ENCODE measurements at places on chromosomes 4 and X.

GRCh38 chr4:85812776-85813175, 337.8 kb downstream of the ARHGAP24 start:
- no peak for DNase-seq

DNA sequence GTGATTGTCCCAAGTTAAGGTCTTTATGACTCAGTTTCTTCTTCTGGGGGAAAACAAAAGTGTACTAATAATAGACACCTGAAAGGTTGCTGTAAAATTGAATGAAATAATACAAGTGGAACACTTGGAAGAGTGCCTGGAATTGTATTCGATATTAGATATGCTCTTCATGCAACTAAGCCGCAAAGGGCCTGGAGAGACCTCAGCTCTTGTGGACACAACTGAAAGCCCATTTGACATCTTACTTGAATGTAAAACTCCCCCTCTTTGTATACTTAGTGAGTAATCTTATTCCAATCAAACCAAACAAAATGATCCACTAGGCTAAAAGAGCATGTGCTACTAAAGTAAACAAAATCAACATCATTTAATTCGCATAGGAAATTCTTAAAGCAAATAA, 511 bp upstream of the MAP9 start:
- no peak for DNase-seq

DNA sequence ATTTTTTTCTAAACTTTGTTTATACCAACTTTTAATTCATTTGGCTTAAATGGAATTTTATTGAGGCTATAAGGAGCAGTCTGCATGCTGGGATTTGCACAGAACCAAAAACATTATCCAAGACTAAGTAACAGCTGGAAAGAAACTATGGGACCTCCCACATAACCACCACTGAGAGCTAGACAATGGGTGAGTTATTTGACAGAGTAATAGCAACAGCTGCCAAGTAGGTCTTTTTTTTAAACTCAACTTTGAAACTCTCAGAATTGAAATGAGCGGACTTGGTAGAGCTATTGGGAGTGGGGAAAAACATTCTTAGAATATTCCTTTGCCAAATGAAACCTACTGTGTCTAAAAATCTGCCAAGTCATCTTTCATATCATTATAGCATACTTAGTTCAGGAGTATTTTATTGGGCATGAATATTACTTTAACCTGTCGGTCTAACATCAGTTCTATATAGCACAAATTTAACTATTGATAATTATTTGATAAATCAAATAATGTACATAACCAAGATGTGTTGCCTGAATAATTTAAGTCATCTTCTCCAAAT, 1428.0 kb downstream of the PCDH7 start:
- no peak for DNase-seq

GRCh38 chr4:164571593-164572390, 182.1 kb upstream of the SMIM31 start:
- DNase-seq: no peak

DNA sequence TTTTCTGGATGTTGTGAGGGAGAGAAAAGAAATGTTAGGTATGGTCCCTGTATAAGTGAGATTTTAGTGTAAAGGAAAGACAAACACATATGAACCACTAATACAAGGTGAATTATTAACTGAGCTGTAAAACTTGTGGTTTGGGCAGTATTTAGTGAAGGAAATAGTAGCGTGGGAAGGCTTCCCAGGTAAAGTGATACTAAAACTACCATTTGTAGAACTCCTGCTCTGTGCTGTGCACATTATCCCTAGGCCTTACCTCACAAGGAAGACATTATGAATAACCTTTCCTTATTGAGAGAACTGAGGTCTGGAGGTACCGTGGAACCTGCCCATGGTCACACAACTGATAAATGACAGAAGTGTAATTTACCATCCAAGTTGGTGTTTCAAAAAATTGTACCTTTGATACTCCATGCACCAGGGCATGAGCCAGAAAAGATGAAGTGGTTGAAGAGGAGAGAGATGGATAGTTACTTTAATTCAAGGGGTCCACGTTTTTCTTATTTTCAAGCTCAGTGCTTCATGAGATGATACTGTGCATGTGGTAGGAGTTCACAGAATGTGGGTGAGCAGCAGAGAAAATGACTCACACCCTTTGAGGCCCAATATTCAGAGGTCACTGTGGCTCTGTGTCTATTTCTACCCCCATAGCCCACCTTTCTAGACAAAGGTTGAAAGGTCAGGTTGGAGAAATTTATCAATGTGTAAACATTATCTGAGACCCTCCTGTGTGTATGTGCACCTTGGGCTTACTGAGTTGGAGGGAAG, 2.6 kb upstream of the VSIG4 start:
- no peak for DNase-seq

- DNase-seq: no peak
Observed at GRCh38 chrX:136477026-136477425, 10.7 kb upstream of the BRS3 start.

DNA sequence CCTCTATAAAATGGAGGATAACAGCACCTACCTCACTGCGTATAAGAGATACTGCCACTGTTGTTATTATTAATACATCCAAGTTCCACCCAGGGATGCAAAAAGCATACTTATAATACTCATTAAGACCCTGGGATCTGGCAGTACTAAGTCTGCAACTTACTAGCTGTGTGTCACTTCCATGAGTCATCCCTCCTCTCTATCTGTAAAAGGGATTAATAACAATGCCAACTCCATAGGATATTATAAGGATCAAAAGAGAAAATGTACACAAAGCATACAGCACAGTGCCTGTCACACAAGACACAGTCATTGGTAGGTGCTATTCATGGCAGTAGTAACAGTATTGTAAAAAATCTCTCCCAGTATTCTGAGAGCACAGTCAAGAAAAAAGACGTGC, 216.7 kb downstream of the HS6ST2 start:
- no peak for DNase-seq

DNA sequence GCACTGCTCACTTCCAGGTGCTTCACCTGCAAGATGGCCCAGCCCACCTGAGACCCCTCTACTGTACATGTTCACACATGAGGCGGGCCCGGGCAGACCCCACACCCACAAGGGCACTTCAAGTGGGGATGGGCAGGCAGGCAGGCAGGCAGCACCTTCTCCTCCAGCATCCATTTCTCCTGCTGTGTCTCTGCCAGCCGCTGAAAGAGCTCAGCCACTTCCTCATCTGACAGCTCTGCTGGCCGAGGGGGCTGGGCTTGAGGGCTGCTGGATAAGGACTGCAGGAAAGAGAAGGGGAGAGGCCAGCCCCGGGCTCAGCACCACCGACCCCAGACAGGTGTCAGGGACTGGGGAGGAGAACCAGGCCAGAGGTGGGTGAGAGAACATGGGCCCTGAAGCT, 4.4 kb upstream of the KCND1 start:
- no peak for DNase-seq

DNA sequence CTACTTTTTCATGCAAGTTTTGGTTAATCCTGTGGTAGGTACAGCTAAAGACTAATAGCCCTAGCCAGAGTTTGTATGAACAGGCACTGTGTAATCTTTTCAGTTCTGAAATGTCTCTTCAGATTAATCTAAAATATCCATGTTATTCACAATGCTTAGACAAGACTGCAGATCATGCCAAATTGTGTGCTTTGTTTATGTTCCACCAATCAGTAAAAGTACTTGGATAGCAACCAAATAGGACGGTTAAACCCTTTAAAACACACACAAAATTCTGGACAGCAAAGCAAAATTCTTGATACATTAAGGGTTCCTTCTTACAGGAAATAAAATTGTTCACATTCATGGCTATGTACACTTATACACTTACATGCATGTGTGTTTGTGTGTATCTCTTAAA, 139.1 kb downstream of the KLHL13 start:
- no peak for DNase-seq

DNA sequence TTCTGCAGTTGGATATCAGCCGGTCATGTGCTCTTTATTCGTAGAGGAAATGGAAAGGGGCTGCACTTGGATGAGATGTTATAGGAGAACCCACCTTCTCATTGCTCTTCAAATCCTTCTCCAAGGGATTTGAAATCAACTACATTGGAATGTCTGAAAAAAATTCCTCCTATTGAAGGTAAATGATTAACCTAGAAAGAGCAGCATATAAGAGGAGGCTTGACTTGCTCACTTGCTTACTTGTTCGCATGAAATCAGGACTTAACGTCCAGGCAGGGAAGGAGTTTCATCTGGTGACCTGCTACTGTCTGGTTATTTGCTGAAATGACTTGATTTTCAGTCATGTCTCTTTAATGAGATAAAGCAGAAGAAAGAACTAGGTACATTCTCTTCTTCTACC, 338.4 kb upstream of the NOCT start:
- DNase-seq: no peak

DNA sequence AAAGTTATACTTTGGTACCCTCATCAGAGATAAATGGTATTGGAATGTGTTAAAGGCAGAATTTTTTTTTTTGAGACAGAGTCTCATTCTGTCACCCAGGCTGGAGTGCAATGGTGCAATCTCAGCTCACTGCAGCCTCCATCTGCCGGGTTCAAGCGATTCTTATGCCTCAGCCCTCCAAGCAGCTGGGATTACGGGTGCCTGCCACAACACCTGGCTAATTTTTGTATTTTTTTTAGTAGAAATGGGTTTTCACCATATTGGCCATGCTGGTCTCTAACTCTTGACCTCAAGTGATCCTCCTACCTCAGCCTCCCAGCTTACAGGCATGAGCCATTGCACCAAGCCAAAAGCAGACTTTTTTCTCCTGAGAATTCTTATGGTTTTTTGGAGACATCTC, 11.4 kb upstream of the RELL1 start:
- no peak for DNase-seq

DNA sequence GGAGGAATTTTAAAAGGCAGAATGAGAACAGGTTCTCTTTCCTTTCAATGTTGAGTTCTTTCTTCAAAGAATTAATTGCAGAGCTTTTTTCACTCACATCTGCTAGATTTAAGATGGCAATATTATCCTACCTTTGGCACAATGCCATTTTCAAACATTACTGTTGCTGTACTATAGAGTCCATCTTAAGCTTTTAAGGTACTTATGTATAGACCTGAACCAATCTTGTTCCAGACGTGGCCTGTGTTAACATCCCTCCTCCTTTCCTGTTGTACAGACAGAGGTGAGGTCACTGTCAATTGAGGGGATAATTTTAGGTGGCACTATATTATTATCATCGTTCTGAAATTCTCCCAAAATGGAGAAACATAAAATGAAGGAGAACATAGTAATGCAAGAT, 53.0 kb upstream of the MYOZ2 start:
- no peak for DNase-seq

DNA sequence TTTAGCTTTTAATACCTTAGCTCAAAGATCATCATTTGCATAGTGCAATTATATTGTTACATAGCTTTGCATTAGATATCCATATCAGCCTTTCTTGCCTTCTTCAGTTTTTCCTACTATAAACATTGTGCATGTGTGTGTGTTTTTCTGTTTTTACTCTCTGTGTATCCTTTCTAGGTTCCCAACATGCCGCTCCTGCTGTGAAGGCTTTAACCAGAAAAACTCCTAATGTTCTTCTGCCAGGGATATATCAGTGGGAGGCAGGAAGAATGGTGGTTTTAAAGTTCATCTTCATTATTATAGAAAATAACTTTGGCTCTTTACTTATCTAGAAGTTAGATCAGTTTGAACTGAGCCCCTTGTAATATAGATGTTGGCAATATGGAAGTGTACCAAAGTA, 61.2 kb downstream of the CPE start:
- no peak for DNase-seq

DNA sequence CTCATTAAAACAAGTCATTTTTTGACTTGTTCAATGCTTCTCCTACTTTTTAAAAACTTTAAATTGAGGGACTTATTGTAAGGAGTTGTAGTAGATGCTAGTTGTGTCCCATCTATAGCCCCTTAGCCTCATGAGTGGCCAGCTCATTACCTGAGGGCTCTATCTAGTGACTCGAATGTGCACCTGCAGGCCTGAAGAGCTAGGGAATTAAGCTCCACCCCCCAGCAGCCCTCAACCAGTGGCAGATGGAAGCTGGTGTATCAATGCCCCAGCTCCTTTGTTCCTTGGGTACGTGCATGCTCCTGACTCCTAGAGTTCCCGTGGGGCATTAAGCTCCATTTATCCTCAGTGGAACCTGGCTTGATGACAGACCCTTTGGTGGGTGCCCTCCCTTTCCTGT, 146.7 kb upstream of the FAM9B start:
- no peak for DNase-seq

GRCh38 chr4:15182600-15183220, 180.4 kb downstream of the CPEB2 start:
- DNase-seq: no peak

GRCh38 chr4:62196338-62196737, 996.2 kb downstream of the ADGRL3 start:
- no peak for DNase-seq

GRCh38 chr4:89056292-89056952, 563 bp downstream of the FAM13A start:
- DNase-seq: no peak

GRCh38 chr4:4640692-4641091, 98.8 kb upstream of the STX18 start:
- no peak for DNase-seq

DNA sequence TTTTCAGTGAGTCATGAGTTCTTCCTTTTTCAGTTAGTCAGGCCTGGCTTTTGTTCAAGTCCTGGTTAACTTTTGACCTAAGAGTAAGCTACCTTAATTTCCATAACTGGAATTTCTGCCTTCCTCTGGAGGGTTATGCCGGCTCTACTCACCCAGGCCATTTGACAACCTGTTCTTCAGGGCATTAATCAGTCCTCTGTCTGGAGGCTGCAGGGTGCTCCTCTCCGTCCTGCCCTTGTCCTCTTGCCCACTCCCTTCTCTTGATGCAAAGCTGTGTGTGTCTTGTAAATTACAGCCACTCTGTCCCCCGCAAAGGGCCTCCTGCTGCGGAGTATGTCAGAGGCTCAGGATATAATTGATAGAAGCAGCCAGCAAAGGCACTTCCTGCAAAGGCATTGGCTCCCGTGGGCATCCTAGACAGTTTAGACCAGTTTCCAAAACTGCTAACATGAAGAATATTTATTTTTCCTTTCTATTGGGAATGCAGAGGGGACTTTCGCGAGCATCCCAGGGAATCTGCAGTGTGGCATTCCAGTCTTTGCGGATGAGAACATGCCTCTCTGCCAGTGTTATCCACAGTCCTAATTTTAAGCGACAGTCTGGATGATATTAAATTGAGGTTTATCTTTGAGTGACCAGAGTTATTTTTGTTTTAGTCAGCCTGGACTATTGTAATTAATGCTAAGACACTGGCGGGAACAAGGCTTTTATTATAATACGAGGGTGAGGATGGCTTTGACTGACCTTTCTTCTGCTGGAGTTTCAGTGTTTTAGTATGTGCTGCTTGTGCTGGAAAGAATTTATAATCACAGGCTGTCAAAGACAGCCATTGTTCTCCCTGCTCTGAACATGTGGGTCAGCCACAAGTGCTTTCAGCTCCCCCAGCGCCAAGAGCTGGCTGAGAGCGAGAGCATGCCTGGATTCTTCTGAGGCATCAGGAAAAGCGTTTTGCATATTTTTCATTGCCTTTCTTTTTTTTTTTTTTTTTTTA, 74.2 kb downstream of the LIMCH1 start:
- no peak for DNase-seq

GRCh38 chr4:26941951-26942350, 81.3 kb downstream of the STIM2 start:
- DNase-seq: no peak
